MM.1S (cell line): ENCODE measurements at places on chromosomes 3 and 15.

- H3K36me3 ChIP-seq = no peaks in the 10 kb centered on the region
- no peak overlapping the region for H3K4me3 ChIP-seq
Measured at GRCh38 chr3:13863382-13863952, 16.4 kb downstream of the WNT7A start.

- no peaks in the 10 kb centered on the region for H3K27me3 ChIP-seq
- DNase-seq = no peak
- no peaks in the 10 kb centered on the region for H3K36me3 ChIP-seq
- H3K27ac ChIP-seq = no peak overlapping the region
Measured at GRCh38 chr3:148718982-148719862, 21.5 kb downstream of the AGTR1 start.

- H3K4me3 ChIP-seq = no peak overlapping the region
- no peak overlapping the region for H3K27ac ChIP-seq
- no peaks in the 10 kb centered on the region for H3K36me3 ChIP-seq
Measured at GRCh38 chr3:192422321-192422996, 304.9 kb downstream of the FGF12 start.

- DNase-seq = no peak
- no peak overlapping the region for H3K27ac ChIP-seq
- no peaks in the 10 kb centered on the region for H3K27me3 ChIP-seq
- no peaks in the 10 kb centered on the region for H3K4me1 ChIP-seq
Measured at GRCh38 chr3:41424543-41425300, 225.4 kb downstream of the CTNNB1 start.

- no peaks in the 10 kb centered on the region for H3K36me3 ChIP-seq
- H3K4me1 ChIP-seq = peaks cover 17% of the 10 kb centered on the region
- H3K27me3 ChIP-seq = peaks cover 30% of the 10 kb centered on the region
- DNase-seq = no peak
Measured at GRCh38 chr3:138367911-138368310, 19.5 kb downstream of the MRAS start.
